ENCODE measurements at places on chromosomes 6 and 20.

DNA sequence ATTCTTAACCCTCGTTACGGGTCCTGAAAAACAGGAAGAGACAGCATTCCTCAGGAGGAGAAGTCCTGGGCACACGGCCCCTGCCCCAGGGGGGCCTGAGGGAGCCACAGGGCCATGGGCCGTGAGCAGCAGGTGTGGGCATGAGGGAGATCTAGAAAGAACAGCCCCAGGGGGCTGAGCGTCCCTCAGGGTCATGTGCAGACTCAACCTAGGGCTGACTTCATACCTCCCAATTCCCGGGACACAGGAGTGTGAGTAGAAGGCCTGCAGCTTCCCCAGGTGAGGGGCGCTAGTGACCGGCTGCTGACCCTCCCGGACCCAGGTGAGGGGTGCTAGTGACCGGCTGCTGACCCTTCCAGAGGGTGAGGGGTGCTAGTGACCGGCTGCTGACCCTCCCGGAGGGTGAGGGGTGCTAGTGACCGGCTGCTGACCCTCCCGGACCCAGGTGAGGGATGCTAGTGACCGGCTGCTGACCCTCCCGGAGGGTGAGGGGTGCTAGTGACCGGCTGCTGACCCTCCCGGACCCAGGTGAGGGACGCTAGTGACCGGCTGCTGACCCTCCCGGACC, 35.1 kb downstream of the FRMD1 start:
- no peak for DNase-seq

GRCh38 chr20:6075428-6076219, 21.8 kb upstream of the LRRN4 start:
- no peak for DNase-seq

GRCh38 chr6:52640916-52641315, 30.0 kb upstream of the TMEM14A start:
- DNase-seq: no peak

DNA sequence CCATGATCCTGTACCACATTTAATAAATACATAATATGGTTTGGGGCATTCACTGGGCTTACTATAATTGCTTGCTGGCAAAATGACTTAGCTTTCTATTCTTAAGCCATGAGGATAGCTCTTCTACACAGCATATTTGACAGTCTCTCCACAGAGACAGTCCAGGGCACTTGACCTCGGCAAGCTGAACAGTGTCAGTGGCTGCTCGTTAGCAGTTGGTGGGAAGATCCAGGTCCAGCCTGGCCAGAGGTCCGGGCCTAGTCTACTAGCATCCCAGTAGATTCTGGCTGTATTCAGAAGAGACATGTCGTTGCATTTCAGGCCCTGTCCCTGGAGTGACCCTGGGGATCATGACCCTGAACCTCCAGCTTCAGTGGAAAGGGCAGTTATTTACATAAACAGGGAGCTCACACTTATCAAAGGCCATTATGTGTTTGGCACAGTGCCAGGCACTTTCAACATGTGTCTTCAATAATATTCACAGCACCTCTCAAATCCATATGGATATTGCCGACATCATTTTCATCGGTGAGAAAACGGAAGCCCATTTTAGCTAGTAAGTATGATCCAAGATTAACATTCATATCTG, 139.0 kb downstream of the IMPG1 start:
- no peak for DNase-seq

DNA sequence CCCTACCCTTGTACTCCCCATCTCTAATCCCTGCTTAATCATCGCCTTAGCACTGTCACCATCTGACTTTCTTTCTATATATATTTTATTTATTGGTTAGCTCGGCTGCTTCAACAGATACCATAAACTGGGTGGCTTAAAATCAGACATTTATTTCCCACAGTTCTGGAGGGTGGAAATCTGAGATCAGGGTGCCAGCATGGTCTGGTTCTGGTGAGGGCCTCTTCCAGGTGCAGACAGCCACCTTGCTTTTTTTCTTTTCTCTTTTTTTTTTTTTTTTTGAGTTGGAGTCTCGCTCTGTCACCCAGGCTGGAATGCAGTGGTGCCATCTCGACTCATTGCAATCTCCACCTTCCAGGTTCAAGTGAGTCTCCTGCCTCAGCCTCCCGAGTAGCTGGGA, 127.5 kb upstream of the ESR1 start:
- DNase-seq: no peak

DNA sequence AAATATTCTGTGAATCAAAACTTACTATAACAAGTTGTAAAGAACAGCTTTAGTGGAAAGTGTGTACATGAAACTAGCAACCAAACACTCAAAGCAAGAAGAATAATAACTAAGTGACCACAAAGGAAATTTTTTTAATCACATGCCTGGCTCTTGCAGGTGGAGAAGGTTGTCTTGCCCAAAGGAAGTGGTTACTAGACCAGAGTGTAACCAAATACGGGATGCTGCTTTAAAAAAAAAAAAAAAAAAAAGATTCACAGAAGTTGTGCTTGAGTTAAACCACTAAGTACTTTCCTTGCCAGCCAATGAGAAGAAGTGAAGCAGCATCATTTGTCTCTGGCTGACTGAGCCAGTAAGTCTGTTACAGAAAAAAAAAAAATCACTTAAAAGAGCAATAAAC, 19.1 kb upstream of the HLA-DQB1 start:
- DNase-seq: no peak

- DNase-seq: no peak
Observed at GRCh38 chr20:48908656-48909319, 12.7 kb upstream of the ARFGEF2 start.

GRCh38 chr20:21618759-21619416, 86.6 kb upstream of the PAX1 start:
- DNase-seq: no peak

DNA sequence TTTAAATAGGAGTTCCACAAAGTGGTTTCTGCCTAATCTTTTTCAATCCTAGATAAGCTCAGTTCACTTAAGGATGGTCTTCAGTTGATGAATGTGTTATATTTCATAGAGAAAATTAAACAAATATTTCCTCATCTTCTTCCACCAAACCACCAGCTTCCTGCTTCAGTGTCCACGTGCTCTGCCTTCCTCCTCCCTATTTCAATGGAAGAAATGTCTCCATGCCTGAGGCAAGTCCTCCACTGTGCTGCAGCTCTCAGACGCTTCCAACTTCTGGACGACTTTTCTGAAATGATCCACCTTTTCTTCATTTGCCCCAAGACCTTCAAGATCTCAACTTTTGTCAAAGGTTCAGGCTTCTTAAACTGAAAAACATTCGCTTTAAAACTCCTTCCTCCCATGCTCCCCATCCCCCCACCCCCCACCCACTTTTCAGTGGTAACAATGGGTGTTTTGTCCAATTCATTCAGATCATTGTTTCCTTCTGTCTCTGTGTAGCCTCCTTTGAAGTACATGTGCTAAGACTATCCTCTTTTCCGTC, 25.3 kb upstream of the FABP7 start:
- no peak for DNase-seq

DNA sequence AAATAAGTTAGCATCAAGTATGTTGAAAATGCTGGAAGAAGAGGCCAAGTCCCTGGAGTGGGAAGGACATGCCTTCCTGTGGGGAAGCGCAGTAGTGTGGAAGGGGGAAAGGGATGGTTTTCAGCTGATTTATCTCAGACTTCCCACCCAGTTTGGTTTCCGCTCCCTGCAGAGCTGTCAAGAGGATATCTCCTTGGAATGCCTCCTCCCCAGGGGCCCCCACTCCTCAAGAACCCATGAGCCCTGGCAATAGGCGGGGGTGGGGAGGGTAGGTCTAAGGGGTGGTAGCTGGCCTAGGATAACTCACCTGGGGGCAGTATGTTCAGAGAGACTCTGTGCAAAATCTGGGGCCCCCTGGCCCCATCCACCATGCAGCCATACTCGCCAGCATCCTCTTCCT, 696 bp downstream of the TREML1 start:
- DNase-seq: no peak

DNA sequence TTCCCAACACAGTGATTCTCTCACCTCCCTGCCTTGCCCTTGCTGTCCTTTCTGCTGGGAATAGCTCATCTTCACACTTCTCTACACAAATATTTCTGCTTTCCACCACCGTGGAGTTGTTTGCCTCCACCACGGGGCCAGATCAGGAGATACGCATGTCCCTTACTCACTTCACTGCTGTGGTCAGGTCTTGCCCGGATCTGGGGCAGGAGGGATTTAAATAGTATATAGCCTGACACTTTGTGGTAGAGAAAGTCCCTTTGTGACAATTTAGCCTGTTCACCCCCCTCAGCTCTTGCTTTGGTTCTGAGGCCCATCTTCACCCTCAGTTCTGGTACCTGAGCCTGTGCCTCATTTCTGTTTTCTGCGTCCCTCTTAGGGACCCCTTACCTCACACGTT, 92.6 kb upstream of the PREP start:
- DNase-seq: no peak

DNA sequence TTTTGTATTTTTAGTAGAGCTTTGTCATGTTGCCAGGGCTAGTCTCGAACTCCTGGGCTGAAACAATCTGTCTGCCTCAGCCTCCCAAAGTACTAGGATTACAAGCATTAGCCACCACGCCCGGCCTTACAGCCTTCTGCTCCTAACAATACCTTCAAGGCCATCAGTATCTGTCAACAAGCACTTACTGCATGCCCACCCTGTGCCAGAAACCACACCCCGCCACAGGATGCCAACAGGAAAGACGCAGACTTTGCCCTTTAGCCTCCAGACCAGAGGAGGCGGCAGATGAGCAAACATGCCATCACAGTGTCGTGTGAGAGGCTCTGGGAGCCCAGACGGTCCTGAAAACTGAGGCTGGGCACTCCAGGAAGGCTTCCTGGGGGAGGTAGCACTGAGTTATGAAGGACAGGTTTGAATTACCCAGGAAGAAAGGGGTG, 34.7 kb upstream of the TGM3 start:
- no peak for DNase-seq

- DNase-seq: no peak
Observed at GRCh38 chr20:5551621-5552020, 198.6 kb upstream of the SHLD1 start.

DNA sequence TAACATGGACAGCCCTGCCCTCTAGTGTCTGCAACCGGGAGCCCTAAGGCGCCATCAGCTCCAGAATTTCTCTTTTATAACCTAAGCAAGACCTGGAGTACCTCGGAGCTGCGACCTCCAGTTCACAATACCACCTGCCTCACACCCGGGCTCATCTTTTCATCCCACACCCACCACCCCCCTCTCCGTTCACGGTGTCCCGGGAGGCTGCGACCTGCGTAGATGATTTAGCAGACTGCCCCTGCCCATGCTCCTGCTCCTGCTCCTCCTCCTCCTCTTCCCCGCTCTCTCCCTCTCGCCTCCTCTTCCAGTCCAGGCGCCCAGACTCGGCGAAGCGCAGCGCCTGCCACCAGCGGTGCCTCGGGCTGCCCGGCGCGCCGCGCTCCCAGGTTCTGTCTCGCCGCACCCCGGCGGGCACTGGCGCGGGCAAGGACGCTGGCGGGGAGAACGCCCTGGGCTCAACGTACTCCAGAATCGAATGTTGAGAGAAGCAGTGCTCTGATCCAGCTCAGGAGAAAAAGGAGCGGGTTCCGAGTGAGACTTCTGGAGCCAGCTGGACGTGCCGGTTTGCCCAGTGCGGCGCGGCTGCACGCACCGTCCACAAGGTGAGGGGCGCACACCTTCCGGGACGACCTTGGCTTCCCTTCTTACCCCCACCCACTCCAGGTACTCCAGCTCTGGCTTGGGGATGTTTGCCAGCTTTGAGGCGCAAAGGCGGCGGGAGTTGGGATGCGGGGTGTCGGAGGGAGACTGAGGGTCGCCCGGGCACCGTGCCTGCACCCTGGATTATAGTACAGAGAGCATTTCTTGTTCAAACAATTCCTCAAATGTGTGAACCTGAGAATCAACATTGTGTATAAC, at the start of gene HTR1E:
Gene HTR1E (plus strand): TSS at position 310 of the 861 bp plus-strand sequence. CDS start 77,807 bp downstream, outside the sequence.
- peak; percentile 52 for DNase-seq

GRCh38 chr20:10551732-10552724, 116.9 kb downstream of the SLX4IP start:
- no peak for DNase-seq

DNA sequence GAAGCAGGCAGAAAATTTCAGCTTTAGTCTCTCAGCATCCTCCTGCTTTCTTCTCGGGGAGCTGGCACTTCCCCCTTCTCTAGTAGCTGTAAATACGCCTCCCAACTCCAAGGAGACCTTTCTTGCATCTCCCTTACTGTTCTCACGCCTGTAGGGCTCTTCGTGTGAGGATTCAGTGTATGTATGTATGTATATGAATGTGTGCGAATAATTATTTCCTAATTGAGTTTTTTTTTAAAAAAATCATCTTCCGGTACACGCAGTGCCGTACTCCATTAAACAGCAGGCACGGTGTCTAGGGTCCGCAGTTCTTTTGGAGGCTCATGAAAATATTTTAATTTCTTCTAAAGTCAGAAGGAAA, 85.4 kb downstream of the HFE start:
- no peak for DNase-seq

- no peak for DNase-seq
Observed at GRCh38 chr6:6287415-6287814, 33.0 kb downstream of the F13A1 start.

DNA sequence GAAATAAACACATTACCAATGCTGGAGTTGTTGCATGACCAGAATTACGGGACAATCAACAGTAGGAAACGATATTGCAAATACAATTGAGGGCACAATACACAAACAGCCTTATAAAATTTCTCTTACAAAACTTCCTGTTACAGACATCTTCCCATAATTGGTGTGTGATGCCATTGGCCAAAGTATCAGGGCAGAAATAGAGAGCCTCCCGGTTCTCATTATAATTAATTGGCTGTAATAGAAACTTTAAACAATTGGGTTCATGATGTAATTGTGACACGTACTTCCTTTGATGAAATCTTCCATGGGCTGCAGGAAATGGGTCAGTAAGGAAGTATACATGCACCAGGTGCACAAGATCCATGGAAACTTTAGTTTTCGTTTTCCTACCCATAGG, 40.3 kb upstream of the RALGAPA2 start:
- no peak for DNase-seq

DNA sequence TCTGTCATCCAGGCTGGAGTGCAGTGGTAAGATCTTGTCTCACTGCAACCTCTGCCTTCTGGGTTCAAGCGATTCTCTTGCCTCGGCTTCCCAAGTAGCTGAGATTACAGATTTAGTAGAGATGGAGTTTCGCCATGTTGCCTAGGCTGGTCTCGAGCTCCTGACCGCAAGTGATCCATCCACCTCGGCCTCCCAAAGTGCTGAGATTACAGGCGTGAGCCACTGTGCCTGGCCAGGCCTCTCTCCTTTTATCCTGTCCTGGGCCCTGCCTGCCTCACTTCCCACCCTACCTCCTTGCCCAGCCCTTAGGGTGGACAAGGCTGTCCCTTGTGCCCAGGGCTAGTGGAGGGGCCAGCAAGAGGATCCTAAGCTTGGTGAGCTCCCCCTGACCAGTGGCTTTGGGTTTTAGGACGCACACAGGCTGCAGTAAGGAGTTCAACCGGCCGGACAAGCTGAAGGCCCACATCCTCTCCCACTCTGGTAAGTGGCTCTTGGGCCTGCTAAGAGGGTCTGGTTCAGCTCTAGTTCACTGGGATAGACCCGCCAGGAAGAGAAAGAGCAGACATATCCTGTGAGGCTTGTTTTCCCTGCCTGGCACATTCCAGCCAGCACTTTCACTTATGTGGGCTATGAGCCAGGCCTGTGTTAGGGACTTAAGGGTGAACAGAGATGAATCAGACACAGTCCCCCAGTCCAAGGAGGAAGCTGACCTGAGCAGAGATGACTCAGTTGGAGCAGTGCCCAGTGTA, 21.9 kb upstream of the CHMP4B start:
- peak; percentile 85 for DNase-seq

All from GM03348 (cell line).